ENCODE measurements at places on chromosomes 2 and 18. TPM values are rescaled to one million over a fixed set of nuclear protein-coding genes. Genes with fewer than 3 reads are reported as not detected.

DNA sequence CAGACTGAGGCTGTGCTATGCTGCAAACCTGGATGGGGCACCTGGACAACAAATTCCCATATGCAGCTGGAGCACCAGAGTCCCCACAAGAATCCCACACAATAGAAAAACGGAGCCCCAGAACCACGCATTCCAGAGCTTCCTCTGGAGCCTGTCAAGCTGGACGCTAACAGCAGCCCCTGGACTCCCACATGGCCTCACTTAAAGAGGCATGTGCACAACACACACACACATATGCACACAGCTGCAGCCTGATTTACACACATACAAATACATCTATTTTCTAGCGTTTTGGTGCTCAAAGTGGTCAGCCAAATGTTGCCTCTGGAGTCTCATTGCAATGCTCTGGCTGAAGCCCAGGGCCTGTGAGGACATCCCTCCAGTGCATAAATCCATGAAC lies 632.7 kb upstream of the ID2 start:
- DNase-seq: no peak
- H3K36me3 ChIP-seq: no peaks in the 10 kb centered on the region
- H3K27ac ChIP-seq: no peak overlapping the region
- no peaks in the 10 kb centered on the region for H3K4me1 ChIP-seq

DNA sequence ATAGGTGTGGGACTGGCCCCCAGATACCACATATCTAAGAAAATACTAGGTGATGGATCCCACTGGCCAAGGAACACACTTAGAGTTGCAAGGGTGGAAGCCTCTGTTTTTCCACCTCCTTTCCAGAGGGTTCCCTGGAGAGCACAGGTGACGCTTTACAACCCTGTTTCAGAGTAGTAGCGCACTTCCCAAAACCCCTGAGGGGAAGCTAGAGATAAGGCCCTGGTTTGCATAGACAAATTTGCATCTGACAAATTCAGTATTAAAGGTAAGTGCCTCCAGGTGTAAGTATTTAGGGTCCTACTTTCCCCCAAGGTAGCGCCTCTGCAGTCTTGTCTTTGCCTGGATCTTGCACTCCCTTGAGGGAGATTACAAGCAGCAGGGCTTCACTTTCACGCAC lies 474 bp upstream of the CERKL start:
- no peaks in the 10 kb centered on the region for H3K4me1 ChIP-seq
- DNase-seq: no peak
- H3K27me3 ChIP-seq: no peaks in the 10 kb centered on the region
- no peaks in the 10 kb centered on the region for H3K36me3 ChIP-seq

DNA sequence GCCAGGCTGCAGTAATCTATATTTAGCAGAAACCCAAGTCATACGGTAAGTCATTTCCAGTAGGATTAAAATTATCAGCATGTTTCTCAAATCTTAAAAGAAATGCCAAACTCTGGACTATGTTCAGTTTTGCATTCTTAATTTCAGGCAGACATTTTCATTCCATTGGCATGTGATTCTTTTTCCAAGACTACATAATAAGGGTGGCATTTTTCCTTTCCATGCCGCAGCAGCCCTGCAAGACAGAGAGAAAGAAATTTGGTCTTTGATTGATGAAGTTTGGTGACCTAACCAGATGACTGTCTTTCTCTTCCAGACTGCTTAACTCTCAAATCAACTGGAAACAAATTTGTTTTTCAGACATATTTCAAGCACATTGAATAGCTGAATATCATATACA lies 118.1 kb downstream of the FHOD3 start:
- no peak for DNase-seq
- no peak overlapping the region for H3K27ac ChIP-seq
- H3K4me3 ChIP-seq: no peak overlapping the region

CD302 gene
- 59.4 TPM for total RNA-seq

DNA sequence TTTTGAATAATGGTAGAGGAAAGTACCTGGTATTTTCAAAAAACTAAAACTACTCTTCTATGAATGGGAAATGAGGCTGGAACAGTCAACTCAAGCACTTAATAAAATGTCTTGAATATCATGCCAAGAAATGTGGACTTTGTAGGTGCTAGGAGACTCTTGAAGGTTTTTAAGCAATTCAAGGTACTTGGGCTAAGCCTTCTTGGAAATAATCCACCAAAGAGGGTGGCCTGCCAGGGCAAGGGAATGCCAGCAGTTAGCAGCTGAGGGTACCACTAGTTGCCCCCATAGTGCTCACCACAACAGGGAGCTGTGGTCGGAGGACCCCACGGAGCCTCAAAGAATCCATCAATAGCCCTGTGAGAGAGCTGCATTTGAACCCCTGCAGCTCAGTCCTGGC lies 14.6 kb upstream of the ACYP2 start:
- H3K4me1 ChIP-seq: no peaks in the 10 kb centered on the region
- no peak overlapping the region for H3K27ac ChIP-seq
- no peaks in the 10 kb centered on the region for H3K36me3 ChIP-seq
- no peak for DNase-seq
- H3K27me3 ChIP-seq: no peaks in the 10 kb centered on the region
